Stimulated activated CD4-positive, alpha-beta T cell treated with anti-CD3 and anti-CD28 coated beads, Interleukin-2, amount 100 ng/mL, for 48 hours (primary cell): ENCODE measurements at places on chromosomes 12 and 14.

DNA sequence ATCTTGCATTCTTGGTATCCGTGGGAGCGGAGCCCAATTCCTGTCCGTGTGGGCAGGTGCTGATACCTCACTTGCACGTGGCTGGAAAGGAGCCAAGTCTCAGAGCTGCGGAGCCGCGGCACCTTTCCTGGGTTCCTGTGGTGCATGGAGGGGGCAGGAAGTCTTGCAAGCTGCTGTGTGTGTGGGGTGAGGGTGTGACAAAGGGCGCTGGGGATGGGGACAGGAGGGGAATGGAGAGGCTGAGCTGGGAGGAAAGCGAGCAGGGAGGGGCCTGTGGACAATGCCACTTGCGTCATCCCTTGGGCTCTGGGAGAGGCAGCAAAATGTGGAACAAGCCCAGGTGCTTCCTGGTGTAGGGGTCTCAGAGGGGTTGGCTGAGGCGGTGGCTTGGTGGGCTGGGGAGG lies 86.7 kb downstream of the CALM1 start:
- DNase-seq = no peak

DNA sequence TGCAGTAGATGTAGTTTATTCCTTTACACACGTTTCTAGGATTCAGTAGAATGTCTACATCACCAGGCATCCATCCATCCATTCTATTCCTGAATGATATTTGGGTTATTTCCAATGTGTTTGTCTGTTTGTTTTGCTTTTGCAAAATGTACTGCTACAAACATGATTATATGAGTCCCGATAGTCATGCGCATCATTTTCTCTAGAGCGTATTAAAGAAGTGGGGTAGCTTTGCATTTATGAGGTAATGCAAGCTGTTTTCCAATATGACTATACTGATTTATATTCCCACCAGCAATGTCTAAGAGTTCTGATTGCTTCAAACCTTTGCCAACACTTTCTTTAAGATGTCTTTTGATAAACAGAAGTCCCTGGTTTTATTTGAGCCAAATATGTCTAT lies 253.2 kb downstream of the NOVA1 start:
- no peak for DNase-seq

DNA sequence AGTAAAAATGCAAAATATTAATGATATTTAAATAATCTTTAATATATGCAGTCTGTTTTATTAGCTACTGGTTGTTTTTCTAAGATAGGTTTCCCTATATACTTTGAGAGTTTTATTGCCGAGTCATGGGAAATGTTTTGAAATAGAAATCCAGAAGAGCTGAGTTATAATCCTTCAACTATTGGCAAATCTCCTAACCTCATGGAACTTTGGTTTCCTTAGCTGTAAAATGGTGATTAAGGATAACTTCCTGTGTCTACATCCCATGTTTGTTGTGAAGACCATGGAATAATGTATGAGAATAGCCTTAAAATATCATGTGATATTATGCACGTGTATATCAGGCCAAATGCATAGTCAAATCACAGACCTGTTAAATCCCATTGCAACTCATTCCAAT lies 51.0 kb downstream of the UNC79 start:
- DNase-seq = no peak

DNA sequence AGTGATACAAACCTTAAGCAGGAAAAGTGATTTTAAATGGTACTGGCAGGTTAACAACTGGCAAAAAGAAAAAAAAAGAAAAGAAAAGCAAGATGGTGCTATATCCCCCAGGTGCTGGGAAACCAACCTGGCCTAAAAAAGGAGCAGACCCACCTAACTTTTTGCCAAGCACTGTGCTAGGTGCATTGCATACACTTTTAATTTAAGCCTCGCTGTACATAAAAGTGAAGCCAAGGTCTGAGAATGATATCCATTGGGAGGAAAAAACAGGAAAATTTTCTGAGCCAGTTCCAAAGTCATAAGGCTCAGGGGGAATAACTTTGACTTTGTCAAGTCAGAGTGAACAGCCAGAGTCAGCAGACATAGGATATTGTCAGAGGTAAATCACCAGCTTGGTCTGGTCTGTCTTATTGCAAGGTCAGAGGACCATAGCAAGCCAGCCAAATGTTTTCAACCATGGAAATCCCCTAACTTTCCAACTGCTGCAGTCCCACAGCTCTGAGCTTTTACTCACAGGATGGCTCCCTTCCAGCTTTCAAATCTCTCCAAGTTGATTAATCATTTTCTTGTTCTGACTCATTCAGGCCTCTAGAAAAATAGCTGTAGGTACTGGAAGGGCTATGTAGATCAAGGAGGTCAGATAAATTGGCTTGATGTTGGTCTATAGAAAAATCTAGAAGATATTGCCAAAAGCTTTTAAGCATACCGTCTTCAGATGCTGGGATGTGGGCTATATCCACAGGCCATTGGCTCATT lies 412.9 kb downstream of the RAD51B start:
- DNase-seq = peak; percentile 16

GRCh38 chr14:75044752-75045151 lies 6.5 kb downstream of the MLH3 start:
- DNase-seq = no peak

GRCh38 chr14:103775506-103775905 lies 59.9 kb downstream of the ZFYVE21 start:
- DNase-seq = no peak

DNA sequence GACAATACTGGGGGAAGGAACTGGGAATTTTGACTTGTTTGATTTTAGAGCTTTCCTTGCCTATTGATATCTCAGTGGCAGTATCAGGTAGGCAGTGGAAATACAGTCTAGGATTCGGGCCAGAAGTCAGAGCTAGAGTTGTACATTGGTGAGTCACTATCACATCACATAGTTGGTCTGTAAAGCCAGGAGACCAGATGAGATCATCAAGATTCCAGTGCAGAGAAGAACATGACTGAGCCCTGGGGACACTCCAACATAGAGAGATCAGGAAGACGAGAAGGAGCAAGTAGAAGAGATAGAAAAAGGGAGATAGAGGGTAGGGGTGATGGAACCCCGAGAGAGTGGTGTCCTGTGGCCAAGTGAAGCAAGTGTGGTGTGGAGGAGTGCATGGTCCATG lies 46.6 kb upstream of the NR1H4 start:
- DNase-seq = no peak

DNA sequence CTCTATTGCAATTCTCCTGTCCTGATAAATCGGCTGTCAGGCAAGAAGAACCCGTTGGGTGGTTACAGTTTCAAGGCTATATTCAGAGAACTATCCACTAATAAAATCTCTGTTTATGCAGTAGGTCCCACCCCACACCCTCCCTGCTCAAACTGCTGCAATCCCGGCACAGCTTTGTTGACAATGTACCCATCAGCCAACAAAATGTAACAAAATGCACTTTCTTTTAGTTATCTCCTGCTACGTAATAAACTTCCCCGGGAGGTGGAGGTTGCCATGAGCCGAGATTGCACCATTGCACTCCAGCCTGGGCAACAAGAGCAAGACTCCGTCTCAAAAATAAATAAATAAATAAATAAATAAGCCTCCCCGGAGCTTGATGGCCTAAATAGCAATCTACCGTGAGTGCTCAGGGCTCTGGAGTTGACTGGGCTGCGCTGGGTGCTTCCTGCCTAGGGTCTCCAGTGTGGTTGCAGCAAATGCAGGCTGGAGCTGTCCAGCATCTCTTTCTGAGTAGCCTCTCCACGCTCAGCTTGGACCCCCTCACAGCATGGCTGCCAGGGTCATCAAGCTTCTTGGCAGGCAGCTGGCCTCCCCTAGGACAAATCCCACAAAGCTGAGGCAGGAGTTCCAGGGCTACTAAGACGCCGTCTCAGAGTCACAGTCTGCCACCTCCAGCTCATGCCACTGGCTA lies 43.2 kb upstream of the FBRSL1 start:
- DNase-seq = no peak

- no peak for DNase-seq
Observed at GRCh38 chr14:65600742-65601141, 188.2 kb downstream of the FUT8 start.

DNA sequence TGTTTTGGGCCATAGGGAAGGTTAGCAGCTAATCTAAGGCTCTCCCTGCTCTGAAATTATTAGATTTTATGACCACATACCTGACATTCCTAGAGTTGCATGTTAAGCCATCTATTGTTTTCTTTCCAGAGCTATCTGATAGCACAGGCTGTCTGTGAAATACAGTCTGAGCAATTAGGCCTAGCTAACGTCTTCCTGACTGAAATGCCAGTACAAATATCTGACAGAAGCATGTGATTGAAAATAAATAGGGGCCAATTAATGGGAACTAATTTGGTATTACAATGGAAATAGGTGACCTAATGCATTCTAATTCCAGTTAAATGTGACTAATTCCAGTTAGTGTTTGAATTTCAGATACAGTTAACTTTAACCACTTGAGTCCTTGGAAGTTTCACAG lies 115.2 kb downstream of the C12orf75 start:
- no peak for DNase-seq

DNA sequence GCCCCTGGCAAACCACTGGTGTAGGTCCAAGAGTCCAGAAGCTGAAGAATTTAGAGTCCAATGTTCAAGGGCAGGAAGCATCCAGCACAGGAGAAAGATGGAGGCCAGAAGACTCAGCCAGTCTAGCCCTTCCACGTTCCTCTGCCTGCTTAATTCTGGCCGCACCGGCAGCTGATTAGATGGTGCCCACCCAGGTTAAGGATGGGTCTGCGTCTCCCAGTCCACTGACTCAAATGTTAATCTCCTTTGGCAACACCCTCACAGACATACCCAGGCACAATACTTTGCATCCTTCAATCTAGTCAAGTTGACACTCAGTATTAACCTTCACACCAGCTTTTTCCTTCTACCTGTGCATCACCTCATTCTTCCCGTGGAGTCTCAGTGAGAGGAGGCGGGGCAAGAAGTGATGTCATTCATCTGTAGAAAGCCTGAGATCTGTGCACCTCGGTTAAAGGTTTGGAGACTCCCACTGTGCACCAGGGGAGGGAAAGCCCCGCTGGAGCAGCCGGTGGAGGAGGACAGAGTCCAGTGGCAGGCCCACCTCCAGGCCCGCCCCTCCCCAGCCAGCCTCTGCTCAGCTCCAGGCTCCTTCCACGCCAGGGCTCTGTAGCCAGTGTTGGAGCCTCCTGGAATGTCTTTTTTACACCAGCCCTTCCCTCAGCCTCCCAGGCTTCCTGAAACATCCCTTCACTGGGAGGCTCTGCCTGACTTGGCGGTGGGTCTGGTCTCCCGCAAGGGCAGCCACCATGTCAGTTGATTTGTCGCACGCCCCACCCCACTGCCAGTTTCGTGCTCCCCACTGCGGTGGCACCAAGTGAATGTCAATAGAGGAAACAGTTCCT lies 80.1 kb upstream of the DYNC1H1 start:
- no peak for DNase-seq

DNA sequence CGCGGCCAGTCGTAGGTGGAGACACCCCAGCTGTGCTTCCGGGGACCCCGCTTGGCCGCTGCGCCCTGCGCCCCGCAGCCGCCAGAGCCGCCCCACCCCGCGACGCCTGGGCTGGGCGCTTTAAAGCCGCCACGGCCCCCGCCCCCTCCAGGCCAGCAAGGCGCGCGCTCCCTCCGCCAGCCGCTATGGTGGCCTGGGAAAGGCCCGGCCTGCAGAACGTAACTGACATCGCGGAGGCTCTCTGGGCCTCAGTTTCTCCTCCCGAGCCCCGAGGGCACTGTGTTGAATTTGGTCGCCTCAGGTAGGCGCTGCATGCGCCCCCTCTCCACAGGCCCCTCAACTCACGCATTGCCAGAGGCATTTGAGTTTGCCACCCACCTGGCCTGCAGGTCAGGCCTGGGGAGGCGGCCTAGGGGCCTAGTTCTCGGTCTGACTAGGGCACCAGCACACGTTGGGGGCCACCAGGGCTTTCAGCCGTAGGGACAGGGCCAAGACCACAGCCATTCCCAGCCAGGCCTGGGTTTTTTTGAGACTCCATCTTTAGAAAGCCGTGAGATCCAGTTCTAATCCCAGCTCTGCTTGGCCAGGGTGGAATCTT lies at the start of gene NGB:
NGB (minus strand) TSS at position 94 of the 598 bp plus-strand sequence. CDS start 269 bp downstream, outside the sequence.
- DNase-seq = no peak

GRCh38 chr14:79242666-79243065 lies 968.6 kb downstream of the DIO2 start:
- DNase-seq = no peak

GRCh38 chr12:10941369-10941768 lies 2.3 kb upstream of the TAS2R14 start:
- DNase-seq = no peak

DNA sequence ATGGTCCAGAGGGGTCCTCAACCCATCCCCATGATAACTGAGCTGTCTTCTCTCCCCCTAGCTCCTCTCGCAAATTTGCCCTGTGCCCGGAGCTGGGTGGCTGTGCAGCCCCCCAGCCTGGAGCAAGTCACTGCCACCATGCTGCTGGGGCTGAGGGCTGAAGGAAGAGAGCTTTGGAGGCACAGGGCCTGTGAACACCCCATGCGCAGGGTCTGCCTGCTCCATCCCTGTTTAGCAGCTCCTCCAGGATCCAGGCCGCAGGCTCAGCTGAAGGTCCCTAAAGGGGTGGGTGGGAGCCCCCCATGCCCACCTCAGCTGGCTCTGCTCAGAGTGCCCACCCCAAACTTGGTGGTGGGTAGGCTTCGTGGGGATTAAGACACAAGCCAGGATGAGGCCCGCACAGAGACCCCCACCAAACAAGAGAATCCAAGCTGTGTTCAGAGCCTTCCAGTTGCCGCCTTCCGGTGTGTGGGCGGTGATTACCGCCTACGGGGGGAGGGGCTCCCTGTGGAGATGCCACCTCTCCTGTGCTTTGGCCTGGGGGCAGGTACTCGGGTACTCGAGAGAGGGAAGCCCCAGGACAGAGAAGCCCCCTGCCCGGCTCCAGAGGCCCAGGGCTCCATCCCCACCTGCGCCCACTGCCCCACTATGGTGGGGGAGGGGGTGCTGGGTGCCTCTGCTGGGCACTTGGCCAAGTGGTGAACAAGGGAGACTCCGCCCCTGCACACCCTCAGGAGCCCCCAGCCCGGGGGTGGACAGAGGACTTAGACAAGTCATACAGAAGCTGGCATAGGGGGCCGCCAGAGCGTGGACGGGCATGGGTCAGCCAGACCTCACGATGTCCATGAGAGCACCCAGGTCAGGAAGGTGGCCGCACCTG lies 1.4 kb upstream of the JAG2 start:
- DNase-seq = no peak

DNA sequence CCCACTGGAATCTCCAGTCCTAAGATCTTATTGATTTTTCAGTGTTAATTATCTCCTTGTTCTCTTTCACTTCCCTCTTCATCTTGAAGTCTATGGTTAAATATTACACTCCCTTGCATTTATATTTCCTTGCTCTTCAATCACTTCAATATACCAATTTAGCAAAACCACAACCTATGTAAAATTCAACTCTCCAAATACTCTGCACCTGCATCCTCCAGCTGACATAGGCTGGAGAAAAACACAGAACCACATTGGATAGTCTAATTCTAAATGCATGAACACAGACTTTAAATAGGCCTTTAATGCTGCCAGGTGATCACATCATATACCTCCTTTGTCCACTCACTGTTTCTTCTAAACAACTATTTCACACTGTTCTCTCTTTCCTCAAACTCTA lies 253.8 kb upstream of the GARIN6 start:
- no peak for DNase-seq

GRCh38 chr14:24254630-24255392 lies 8.2 kb downstream of the TGM1 start:
- no peak for DNase-seq

DNA sequence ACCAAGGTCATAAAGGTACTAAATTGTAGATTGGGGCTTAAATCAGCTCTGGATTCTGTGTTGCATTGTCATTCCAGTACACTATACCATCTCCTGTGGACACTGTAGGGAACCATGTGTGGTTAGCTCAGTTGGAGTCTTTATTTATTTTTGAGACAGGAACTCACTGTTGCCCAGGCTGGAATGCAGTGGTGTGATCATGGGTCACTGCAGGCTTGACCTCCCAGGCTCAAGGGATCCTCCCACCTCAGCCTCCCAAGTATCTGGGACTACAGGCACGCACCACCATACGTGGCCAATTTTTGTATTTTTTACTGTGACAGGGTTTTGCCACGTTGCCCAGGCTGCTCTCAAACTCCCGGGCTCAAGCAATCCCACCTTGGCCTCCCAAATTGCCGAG lies 6.7 kb downstream of the PAPOLA start:
- no peak for DNase-seq
